ENCODE measurements at places on chromosomes 13 and 19. TPM values are rescaled to one million over a fixed set of nuclear protein-coding genes. Genes with fewer than 3 reads are reported as not detected.

GRCh38 chr13:22062478-22063205, 391.8 kb downstream of the FGF9 start:
- no peaks in the 10 kb centered on the region for H3K27me3 ChIP-seq
- peaks cover 3% of the 10 kb centered on the region for H3K36me3 ChIP-seq
- peak overlapping the region; percentile 62 for H3K4me3 ChIP-seq
- peak overlapping the region; percentile 90 for H3K27ac ChIP-seq
- no peak for DNase-seq

Gene LAIR1
- total RNA-seq, result 71.6 TPM

- no peak overlapping the region for H3K27ac ChIP-seq
- H3K36me3 ChIP-seq, result peaks cover 2% of the 10 kb centered on the region
- H3K27me3 ChIP-seq, result no peaks in the 10 kb centered on the region
- no peak overlapping the region for H3K4me3 ChIP-seq
- H3K4me1 ChIP-seq, result peaks cover 11% of the 10 kb centered on the region
These were observed 24.1 kb downstream of the C3 start for GRCh38 chr19:6696239-6696820.

Gene TEX101
- total RNA-seq, result not detected

Gene OR10H1
- not detected for total RNA-seq

Gene CCDC70
- not detected for total RNA-seq

- no peak overlapping the region for H3K4me3 ChIP-seq
- no peak for DNase-seq
- no peaks in the 10 kb centered on the region for H3K36me3 ChIP-seq
- no peaks in the 10 kb centered on the region for H3K4me1 ChIP-seq
- H3K27me3 ChIP-seq, result no peaks in the 10 kb centered on the region
These were observed 216.8 kb downstream of the TM9SF2 start for GRCh38 chr13:99717959-99718674.

Gene TMEM59L
- total RNA-seq, result not detected

Gene CACNA1A
- total RNA-seq, result 2.1 TPM
